ENCODE measurements at places on chromosomes 7 and 10. TPM values are rescaled to one million over a fixed set of nuclear protein-coding genes. Genes with fewer than 3 reads are reported as not detected.

GRCh38 chr7:154861589-154861988 is 141.3 kb downstream of the PAXIP1 start:
- no peak overlapping the region for H3K27ac ChIP-seq
- H3K4me3 ChIP-seq = no peak overlapping the region
- no peaks in the 10 kb centered on the region for H3K4me1 ChIP-seq
- no peak for DNase-seq

DNA sequence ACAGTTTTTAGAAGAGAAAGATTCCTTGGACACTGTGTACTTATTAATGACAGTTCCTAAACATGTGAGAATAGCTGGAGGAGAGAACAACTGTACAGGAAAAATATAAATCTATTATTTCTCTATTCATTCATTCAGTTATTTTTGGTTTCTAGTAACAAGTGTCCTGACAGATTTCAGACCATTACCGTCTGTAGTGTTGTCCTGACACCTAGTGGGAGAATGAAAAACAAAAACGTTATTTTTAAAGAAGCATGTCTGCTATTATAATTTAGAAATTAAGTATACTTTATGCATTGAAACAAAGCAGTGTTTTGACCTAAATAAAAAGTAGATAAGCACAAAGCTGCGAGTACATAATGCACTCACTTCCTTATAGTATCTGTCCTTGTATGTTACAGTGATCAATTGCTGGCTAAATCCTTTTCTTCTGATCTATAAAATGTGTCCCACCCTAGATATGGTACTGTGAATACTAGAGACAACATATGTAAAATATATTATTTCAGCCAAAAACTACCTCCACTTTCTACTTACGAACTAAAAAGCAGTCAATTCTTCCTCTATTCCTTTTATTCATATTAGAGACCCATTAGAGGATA is 575.6 kb downstream of the ARL4A start:
- no peak overlapping the region for H3K4me3 ChIP-seq
- no peaks in the 10 kb centered on the region for H3K36me3 ChIP-seq
- peaks cover 3% of the 10 kb centered on the region for H3K4me1 ChIP-seq
- DNase-seq = no peak
- peaks cover 1% of the 10 kb centered on the region for H3K27me3 ChIP-seq

The PPP1R17 gene
- 0.36 TPM for total RNA-seq

GRCh38 chr10:97763411-97763810 is 8.4 kb downstream of the SFRP5 start:
- H3K4me1 ChIP-seq = no peaks in the 10 kb centered on the region
- no peak for DNase-seq
- no peak overlapping the region for H3K4me3 ChIP-seq
- H3K27me3 ChIP-seq = peaks cover 9% of the 10 kb centered on the region

- peaks cover 5% of the 10 kb centered on the region for H3K36me3 ChIP-seq
- H3K4me3 ChIP-seq = no peak overlapping the region
- no peak overlapping the region for H3K27ac ChIP-seq
- peaks cover 17% of the 10 kb centered on the region for H3K27me3 ChIP-seq
These were observed 35.8 kb upstream of the GRID1 start for GRCh38 chr10:86402283-86402941.

DNA sequence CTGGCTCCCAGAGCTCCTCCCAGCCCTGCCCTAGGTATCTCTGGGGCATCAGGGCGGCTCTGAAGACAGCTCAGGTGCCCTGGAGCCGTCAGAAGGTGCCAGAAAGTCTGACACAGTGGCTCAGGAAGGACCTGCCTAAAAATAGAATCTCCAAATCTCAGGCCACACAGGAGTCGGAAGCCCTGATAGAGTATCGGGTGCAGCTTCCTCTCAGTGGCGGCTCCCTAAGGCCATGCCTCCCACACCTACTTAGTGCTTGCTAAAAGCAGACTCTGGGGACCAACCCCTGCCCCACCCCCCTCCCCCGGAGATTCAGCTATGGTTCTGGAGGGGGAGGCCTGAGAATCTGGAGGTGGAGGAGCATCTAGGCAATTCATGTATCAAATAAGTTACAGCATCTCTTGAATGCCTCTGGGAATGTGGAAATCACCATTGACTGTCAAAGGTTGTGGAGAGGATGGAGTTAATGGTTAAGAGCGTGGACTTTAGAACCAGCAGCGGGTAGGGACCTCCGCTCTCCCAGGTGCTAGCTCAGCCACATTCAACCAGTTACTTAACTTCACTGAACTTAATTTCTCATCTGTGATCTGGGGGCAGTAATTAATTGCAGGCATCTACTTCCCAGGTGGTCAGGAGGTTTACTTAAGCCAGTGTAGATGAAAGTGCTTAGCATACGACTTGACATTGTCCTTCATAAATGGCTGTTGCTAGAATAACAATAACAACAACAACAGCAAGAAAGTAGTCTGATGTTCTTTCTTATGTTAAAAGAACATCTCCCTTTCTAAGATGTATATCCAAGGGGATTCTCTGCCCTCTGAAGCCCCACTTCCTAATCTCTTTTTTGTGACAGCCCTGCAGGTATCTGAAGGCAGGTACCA is 38.6 kb upstream of the MXI1 start:
- DNase-seq = no peak
- H3K4me1 ChIP-seq = peaks cover 13% of the 10 kb centered on the region

The SPDYE2B gene
- not detected for total RNA-seq

DNA sequence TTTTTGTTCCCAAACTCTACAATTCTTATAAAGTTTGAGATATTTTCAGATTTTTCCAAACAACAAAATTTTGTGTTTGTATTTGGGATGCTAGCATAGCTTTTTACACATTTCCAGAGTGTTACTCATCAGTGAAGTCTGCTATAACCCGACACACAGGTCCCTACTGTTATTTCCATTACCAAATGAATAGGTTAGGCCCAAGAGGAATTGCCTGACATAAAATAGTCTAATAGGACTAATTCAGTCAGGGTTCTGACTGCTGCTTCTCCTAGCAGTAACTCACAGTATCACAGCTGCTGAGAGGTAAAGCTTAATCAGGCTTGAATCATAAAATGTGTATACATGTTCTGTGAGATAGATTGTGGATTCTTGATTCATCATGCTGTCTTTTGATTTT is 49.1 kb upstream of the STRIP2 start:
- no peak overlapping the region for H3K4me3 ChIP-seq
- no peak for DNase-seq
- H3K36me3 ChIP-seq = no peaks in the 10 kb centered on the region
- no peaks in the 10 kb centered on the region for H3K27me3 ChIP-seq

The FXYD4 gene
- total RNA-seq = not detected

Measured in endothelial cell (in vitro differentiated cells).